ENCODE measurements at places on chromosomes 6 and 20.

GRCh38 chr20:50996901-50997865 lies 25.7 kb downstream of the KCNG1 start:
- no peak overlapping the region for H3K4me3 ChIP-seq
- no peak overlapping the region for H3K27ac ChIP-seq
- H3K4me1 ChIP-seq, result no peaks in the 10 kb centered on the region
- H3K36me3 ChIP-seq, result no peaks in the 10 kb centered on the region

GRCh38 chr6:37555040-37555781 lies 55.5 kb upstream of the CCDC167 start:
- H3K4me1 ChIP-seq, result peaks cover 13% of the 10 kb centered on the region
- no peak for DNase-seq
- H3K27ac ChIP-seq, result no peak overlapping the region
- no peak overlapping the region for H3K4me3 ChIP-seq

DNA sequence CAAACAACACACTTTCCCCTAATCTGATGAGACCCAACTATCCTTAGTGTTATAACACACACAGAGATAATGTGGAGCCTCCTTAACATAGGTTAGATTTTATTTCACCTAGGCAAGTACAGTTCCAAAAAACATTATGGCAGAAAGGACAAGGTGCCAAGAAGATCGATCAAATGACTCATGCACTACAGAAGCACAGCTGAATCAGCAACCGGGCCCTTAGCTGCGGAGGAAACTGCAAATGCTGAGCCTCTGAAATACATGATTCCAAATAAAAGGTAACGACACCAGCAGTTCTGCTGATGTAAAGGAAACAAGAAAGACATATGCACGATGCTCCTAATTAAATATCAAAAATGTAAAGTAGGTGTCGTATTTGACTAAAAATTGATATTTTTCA lies 19.9 kb upstream of the MUC21 start:
- no peaks in the 10 kb centered on the region for H3K27me3 ChIP-seq
- no peak for DNase-seq
- H3K4me3 ChIP-seq, result no peak overlapping the region

- H3K27me3 ChIP-seq, result no peaks in the 10 kb centered on the region
- DNase-seq, result no peak
- no peaks in the 10 kb centered on the region for H3K4me1 ChIP-seq
- H3K36me3 ChIP-seq, result no peaks in the 10 kb centered on the region
- no peak overlapping the region for H3K27ac ChIP-seq
Observed at GRCh38 chr6:123550052-123550617, 86.6 kb downstream of the TRDN start.

DNA sequence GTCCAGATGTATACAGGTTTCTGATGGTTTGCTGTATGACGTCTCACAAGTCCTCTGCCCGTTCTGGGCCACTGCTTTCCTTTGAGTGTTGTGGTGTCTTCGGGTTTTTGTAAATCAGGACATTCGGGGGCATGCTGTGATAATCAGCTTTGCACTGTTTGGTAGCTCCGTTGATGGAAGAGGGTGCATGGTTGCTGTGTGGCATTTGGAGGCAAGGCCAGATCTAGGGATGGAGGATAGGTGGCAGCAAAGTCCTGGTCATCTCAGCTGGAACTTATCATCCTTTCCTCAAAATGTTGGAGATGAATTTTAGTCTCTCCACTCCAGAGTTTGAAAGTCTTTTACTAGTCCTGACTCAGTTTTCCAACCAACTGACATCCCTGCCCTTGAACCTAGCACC lies 91.0 kb downstream of the SCP2D1 start:
- H3K27ac ChIP-seq, result no peak overlapping the region
- no peaks in the 10 kb centered on the region for H3K4me1 ChIP-seq
- H3K27me3 ChIP-seq, result no peaks in the 10 kb centered on the region
- H3K36me3 ChIP-seq, result no peaks in the 10 kb centered on the region

DNA sequence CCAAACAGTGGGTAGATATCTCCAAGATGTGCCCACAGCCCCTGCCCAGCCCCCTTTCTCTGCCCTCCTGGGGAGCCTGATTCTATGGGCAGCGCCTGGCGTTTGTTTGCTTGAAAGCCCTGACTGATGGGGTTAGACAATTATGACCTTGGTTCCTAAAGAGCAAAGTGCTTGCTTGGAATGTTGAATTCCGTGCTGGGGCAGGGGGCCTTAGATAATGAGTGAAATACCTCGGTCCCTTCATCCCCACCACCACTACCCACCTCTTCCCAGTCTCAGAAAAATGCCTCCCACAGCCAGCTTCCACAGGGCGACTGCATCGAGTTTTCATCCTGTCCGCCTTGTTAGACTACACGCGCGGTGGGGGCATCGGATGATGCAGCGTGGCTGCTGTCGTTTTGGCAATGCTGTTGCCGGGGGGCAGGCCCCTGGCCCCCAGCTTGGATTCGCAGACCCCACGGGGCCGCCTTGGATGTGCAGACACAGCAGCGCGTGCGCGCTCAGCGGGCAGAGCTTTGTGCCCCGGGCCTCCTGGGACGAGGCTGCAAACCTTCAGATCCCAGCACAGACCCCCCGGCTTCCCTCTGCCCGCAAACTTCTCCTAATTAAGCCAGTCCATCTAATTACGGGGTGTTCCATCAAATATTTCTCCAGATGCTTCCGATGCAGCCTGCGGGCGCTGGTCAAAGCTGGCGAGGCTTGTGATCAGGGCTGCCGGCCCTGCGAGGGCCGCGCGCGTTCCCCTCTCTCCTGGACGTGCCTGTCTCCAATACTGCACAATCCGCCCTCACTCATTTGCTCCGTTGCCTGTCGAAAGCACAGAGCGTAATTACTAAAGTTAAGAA lies 86.1 kb downstream of the LINC00237 start:
- no peak for DNase-seq
- no peak overlapping the region for H3K27ac ChIP-seq
- H3K4me3 ChIP-seq, result no peak overlapping the region
- no peaks in the 10 kb centered on the region for H3K36me3 ChIP-seq
- no peaks in the 10 kb centered on the region for H3K27me3 ChIP-seq
- H3K4me1 ChIP-seq, result no peaks in the 10 kb centered on the region

DNA sequence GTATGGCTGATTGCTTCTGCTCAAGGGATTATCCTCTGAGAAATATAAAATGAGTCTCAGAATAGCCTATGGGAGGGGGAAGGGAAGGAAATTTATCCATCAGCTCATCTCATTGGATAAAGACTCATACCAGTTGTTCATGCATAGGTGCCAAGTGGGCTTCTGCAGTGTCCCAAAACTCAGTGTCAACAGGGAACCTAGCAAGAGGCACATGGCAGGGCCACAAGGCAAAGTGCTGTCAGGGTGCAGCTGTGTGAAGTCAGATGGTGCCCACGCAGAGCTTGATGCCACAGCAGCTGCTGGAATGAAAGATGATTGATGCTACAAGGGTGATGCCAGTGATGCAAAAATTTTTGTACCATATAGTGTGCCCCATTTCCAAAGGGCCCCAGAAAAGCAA lies 3.2 kb upstream of the CHD6 start:
- no peak overlapping the region for H3K4me3 ChIP-seq
- no peaks in the 10 kb centered on the region for H3K36me3 ChIP-seq
- no peaks in the 10 kb centered on the region for H3K27me3 ChIP-seq
- no peak overlapping the region for H3K27ac ChIP-seq
- H3K4me1 ChIP-seq, result peaks cover 12% of the 10 kb centered on the region

DNA sequence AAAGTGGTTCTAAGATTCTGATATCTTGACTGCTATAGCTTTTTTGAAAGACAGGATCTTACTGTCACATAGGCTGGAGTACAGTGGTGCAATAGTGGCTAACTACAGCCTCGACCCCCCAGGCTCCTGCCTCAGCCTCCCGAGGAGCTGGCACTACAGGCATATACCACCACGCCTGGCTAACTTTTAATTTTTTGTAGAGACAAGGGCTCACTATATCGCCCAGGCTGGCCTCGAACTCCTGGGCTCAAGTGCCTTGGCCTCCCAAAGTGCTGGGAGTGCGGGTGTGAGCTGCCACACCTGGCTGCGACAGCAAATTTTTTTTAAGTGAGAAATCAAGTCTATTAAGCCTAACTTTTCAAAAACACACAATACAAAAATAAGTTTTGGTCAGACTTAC lies 106.6 kb downstream of the NOL4L start:
- H3K36me3 ChIP-seq, result no peaks in the 10 kb centered on the region
- H3K27me3 ChIP-seq, result no peaks in the 10 kb centered on the region
- no peak overlapping the region for H3K4me3 ChIP-seq
- H3K27ac ChIP-seq, result no peak overlapping the region
- peaks cover 44% of the 10 kb centered on the region for H3K4me1 ChIP-seq
